Stromal cell of bone marrow (primary cell): ENCODE measurements at places on chromosomes 3 and 15.

- DNase-seq, result no peak
Measured at GRCh38 chr15:42092398-42093318, 1.7 kb downstream of the PLA2G4D start.

DNA sequence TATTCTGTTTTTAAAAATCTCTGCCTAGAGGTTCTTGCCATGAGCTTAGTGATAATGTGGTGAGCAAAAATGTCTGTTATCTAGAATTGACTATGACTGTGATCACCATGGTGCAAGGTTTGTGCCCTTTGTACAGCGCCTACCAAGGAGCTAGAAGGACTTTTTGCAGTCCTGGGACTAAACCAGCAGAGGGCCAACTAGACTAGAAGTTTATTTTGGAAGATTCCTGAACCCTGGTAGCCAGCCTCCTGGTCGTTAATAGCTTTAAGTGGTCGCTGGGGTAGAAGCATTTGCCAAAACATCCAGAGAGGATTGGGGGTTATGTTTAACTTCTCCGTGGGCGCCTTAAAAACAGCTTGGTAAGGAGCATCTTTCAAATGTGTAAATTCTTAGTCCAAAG lies 7.8 kb downstream of the SCG5 start:
- DNase-seq, result peak; percentile 17

DNA sequence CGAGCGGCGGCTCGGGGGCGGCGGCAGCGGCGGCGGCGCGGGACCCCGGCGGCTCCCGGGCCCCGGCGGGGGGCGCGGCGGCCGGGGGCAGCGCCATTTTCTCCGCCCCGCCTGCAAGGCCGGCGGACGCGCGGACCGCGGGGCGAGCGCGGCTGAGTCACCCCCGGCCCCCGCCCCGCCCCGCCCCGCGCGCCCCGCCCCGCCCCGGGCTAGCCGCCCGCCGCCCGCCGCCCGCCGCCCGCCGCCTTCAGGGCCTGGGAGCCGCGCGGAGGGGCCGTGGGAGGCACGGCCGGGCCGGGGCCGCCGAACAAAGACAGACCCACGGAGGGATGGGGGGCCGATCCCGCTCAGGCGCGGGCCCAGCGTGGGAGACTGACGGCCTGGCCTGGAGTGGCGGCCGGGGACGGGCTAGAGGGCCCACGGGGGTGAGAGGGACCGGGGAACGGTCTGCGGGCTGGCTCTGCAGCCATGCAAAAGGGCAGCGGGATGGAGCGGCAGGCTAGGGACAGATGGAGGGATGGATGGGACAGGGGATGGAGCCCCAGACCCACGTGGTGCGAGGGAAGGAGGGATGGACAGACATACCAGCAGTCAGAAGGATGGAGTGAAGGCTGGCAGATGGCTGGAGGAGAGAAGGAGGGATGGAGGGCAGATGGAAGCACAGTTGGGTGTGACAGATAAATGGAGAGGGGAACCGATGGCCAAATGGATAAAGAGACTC lies at the start of gene EIF4E3:
EIF4E3 (minus strand) TSS at position 132 of the 721 bp plus-strand sequence; CDS start at position 97, 35 bp downstream.
- DNase-seq, result no peak

- DNase-seq, result no peak
Measured at GRCh38 chr3:14297305-14297704, 105.1 kb upstream of the SLC6A6 start.

GRCh38 chr15:37038716-37039106 lies 61.6 kb downstream of the MEIS2 start:
- no peak for DNase-seq

DNA sequence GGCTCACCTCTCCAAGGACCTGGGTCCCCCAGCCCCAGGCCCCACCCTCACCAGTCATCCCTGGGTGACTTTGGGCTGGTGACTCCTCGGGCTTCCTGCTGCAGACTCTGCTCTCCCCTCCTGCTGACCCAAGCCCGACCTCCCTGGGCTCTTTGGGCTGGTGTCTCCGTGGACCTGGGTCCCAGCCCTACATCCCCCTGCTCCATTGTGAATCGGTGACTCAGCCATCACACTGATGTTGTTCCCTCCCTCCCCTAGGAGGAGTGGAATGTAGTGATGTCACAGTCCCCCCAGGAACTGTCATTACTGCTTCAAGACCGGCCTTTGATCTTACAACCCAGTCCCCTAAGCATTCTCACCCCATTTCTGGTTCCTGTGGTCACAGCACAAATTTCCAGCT lies 83.7 kb downstream of the ADAMTS7 start:
- no peak for DNase-seq

DNA sequence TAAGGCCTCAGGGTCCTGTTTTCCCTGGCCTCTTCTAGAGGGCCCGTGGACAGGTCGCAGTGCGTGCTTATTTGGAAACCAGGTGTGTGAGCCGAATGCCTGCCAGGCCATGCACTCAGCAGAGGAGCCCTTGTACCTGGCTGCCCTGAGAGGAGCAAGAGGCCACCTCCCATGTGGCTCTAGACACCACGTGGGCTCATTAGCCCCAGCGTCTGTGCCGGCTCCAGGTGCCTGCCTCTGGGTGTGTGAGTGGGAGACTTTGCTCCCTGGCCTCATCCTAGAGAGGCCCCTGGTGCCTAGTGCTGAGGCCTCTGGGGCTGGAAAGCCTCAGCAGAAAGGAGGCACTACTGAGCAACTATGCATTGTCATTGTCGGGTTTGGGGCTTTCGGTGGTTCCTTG lies 50.4 kb downstream of the KLF13 start:
- no peak for DNase-seq

DNA sequence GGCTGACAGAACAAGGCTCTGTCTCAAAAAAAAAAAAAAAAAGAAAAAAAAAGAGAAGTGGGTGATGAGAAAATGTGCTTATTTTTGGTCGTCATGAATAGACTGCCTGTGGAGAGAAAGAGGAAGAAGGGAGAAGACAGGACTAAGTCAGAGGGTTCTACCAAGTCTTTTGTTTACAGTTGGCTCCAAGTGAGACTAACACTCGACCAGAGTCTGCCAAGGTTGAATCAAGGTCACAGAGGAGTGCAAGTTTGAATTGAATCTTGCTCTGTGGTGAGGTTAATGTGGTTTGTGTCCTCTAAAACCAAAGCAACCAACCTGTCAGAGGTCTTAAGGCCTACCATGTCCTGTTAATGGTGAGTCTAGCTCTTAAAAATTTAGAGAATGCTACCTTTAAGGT lies 334.1 kb upstream of the GRM7 start:
- DNase-seq, result no peak

DNA sequence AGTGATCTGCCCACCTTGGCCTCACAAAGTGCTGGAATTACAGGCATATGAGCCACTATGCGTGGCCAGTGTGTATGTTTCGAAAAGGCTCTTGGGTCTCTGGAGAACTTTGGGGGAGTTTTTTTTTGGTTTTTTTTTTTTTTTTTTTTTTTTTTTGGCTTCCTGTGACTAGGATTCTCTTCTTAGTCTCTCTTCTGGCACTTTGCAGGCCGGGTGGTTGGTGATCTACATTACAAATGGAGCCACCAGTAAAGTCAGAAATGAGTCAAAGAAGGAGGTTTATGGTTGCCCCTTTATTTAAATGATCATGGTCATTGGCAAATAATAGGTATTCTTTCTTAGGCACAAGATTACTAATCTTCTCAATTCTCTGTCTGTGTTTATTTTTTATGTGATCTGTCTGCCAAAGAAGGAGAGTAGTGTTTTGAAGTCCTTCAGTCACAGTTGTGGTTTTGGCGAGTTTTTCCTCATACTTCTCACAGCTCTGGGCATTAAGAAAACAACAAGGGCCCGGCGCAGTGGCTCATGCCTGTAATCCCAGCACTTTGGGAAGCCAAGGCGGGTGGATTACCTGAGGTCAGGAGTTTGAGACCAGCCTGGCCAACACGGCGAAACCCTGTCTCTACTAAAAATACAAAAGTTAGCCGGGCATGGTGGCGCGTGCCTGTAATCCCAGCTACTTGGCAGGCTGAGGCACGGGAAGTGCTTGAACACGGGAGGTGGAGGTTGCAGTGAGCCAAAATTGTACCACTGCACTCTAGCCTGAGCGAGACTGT lies 38.3 kb downstream of the PDE8A start:
- no peak for DNase-seq

DNA sequence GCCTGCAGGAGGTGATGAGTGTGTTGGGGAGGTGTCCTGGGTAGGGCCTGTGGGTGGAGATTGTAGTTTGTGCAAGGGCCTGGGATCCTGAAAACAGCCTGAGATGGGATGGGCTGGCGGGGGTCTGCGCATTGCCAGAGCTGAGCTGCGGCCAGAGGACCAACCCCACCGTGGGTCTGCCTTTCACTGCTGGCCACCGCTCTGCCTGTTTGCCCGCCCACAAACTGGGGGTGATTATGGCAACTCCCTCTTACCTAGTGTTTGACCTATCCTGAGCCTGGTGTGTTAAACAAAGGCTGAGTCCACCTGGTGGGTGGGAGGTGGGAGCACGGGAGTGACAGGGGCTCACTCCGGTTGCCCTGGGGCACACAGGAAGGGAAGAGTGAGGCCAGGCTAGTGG lies 9.8 kb downstream of the ABTB1 start:
- DNase-seq, result no peak

- no peak for DNase-seq
Measured at GRCh38 chr15:27973886-27974285, 125.2 kb downstream of the OCA2 start.

DNA sequence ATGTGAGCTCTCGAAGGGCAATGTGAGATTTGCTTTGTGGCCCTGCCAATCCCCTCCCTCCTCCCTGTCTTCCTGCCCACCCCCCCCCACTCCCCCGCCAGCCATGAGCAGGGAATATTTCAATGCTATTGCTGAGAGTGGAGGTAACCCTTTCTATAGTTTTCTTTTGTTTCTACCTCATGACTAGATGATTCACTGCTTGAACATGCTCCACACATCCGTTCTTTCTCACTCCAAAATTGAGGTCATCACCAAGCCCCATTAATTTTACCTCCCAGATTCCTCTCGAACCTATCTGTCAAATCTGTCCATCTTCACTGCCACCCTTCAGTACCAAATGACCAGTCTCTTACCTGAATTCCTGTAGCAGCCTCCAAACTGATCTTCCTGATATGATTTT lies 12.2 kb downstream of the ZNF774 start:
- DNase-seq, result no peak

- DNase-seq, result no peak
Measured at GRCh38 chr3:3665961-3666640, 133.1 kb upstream of the LRRN1 start.
